Naive B cell (primary cell): ENCODE measurements at places on chromosomes 1 and 21. TPM values are rescaled to one million over a fixed set of nuclear protein-coding genes. Genes with fewer than 3 reads are reported as not detected.

CFHR4 gene
- not detected for polyA plus RNA-seq

GRCh38 chr1:236753516-236753915, 41.6 kb upstream of the MTR start:
- no peak for DNase-seq

- DNase-seq: no peak
Measured at GRCh38 chr1:205662135-205662738, 18.1 kb downstream of the SLC45A3 start.

DNA sequence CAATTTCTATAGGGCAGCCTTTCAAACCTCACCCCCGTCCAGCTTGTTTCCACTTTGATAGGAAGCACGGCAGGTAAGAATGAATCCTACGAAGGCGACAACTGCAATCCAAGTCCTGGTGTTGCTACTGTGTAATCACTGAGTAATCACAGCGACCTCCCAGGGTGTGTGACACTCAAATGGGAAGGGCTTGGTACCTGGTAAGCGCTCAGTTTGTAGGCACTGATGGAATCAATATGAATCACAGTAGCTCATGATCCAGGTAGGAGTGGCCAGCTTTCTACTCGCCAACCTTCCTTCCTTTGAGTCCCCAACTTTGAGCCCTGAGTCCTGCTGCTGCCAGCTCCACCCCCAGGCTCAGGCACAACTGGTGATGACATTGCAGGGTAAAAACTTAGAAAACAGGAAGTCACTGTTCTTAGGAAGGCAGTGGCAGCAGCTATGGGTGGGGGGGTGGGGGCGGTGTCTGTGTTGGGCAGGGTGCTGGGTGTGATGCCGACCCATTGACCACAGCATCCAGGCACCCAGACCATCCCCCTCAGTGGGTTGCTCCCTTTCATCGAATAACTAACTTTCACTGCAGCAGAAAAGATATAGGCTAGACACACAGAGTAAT, 70.7 kb downstream of the CD247 start:
- peak; percentile 58 for DNase-seq

OR2T11 gene
- not detected for polyA plus RNA-seq

ADPRS gene
- polyA plus RNA-seq: 32.2 TPM
